ENCODE measurements at places on chromosomes 2 and 18. TPM values are rescaled to one million over a fixed set of nuclear protein-coding genes. Genes with fewer than 3 reads are reported as not detected.
A peak's percentile ranks its signal among the peaks of the same experiment; 100 is the strongest.

GRCh38 chr18:5879479-5879882 lies 15.8 kb downstream of the TMEM200C start:
- no peak for DNase-seq

- DNase-seq, result no peak
Observed at GRCh38 chr18:44887227-44887631, 206.5 kb downstream of the SETBP1 start.

DNA sequence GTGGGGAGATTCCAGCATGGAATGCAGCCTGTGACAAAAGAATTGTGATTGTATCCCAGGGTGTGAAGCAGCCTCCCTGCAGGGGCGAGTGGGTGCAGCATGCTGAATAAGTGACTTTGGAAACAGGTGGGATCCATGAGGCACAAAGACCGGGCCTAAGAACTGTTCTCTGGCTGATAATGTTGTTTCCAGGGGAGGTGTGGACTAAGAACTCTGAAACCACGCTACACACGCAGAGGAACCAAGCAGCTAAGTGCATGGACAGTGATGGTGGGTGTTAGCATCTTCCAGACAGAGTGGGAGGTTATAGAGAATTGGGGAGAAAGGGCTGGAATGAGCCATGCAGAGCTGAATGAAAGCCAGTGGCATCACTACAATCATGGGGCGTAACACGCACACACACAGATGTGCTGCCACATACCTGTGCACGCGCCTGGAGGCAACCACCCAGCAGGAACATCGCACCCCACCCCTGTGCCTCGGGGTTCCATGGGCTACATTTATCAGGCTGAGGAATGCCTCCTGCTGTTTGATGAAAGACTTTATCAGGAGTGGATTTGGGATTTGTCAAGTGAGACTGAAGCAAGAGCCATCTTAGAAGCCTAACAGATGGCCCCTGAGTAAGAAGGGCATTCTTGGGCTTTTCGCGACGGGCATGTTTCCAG lies 424.5 kb upstream of the SALL3 start:
- DNase-seq, result no peak

DNA sequence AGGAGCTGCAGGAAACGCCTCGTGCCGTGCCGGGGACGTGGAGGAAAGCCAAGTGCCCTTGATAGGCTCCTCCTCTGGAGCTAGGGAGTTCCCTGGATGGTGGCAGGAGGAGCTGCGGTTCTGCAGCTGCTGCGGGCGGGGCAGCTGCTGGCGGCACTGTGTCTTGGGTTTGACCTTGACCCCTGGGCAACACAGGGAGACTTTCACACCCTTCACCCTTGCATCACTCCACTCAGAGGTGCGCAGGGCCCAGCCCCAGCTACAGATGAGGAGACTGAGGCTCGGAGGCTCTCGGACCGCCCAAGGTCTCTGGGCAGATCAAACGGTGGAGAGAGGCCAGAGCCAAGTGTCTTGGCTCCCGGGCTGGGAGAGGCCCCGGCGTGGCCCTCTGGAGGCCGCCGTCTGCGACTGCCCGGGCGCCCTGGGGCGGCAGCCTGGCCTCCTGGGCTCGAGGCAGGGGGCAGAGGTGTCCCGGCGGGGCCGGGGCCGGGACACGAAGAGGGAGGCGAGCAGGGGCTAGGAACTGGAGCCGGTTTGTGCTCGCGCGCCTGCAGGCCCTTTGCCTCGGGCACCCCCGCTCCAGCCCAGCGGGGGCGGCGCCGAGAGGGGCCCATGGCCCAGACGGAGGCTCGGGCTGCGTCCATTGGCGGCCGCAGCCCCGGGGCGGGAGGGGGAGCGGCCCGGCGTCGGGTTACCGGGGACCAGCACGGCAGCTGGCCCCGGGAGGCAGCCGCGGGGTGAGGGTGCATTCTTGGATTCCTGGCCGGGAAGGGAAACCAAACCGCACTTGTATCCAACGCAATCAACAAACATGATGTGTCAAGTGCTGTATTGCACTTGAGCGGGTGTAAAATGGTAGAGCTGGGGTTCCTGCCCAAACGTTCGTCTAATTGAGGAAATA lies 129.6 kb upstream of the SLC1A4 start:
- peak; percentile 95 for DNase-seq

- no peak for DNase-seq
Observed at GRCh38 chr2:239291475-239292350, 109.1 kb downstream of the HDAC4 start.

DNA sequence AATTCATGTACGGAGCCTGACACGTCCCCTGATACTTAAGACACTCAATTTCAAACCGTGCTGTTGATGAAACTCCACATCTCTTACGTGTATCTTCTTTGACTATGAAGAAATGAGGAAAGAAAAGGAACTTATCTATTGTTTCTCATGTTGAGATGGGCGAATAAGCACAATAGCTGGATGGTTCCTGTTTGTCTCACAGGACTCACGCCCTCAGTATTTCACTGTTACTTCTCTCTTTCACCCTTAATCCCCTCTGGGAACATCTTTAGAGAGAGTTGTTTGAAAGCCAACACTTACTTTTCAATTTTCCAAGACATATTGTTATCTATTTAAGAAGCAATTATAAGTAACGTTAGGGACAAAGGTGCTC lies 99.8 kb downstream of the COPS8 start:
- DNase-seq, result no peak

DNA sequence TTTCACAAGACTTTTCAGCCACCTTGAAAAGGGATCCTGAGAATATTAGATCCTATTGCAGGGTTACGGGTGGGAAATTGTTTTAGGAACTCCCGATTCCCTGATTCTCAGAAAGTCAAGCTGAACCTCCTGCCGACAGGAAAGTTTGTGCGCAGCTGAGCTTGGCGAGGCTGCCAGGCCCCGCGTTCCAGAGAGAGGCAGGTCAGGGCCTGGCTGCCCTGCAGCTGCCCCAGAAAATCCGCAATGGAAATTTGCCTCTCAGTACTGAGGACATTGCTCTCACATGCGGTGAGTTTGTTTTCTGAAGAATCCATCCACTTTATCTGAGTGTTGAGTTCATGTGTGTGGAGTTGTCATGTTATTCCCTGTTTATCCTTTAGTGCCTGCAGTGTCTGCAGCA lies 144.2 kb downstream of the RTP5 start:
- DNase-seq, result no peak

DNA sequence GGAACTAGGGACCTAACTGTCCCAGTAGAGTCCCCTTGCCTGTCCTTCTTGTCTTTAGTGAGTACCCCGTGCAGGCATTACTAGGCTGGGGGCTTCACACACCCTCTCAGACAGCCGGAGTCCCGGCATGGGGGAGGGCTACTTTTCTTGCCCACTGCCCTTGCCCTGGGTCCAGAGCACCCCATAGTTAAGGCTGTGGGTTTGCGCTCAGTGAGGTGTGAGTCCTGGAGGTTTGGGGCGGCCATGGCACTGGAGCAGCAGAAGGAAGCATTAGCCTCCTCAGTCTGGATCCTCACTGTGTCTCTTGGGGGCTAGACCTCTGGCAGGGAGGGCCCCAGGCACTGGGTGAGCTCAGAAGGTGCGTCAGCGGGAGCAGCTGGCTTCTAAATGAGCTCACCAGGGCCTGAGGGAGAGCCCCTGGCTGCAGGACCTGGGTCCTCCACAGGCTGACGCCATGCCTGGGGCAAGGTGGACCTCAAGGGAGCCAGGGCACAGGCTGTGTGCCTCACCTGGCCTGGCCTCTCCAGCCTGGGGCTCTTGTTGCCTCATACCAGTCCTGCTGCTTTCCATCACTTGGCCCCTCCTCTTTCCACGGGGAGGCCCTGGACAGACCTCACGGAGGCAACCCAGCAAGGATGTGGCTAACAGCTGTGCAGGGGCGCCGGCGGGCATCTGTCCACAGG lies 27.4 kb downstream of the HS6ST1 start:
- peak; percentile 39 for DNase-seq

- no peak for DNase-seq
Observed at GRCh38 chr18:26515643-26516487, 32.5 kb downstream of the KCTD1 start.

- no peak for DNase-seq
Observed at GRCh38 chr2:68366083-68366560, 1.0 kb downstream of the PLEK start.

DNA sequence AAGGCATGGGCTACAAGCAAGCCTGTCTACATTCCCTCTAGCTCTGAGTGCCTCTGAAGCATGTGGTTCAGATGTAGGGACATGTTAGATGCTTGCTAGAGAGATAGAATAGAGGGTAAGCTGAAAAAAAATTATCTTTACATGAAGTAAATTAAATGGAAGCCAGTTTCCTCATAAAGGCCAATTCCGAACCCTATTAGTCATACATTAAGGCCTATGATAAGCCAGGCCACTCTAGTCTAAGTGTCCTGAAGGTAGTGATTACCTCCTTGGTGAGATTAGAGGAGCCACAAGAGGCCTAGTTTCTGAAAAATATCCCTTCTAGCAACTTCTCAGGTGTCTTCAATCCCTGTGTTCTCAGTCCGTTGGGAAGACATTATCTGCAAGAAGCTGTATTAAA lies 72.4 kb upstream of the NPAS2 start:
- DNase-seq, result no peak

- DNase-seq, result no peak
Observed at GRCh38 chr18:68314403-68314802, 400.5 kb downstream of the TMX3 start.

- DNase-seq, result no peak
Observed at GRCh38 chr2:43707255-43708015, 31.2 kb upstream of the C1GALT1C1L start.

- DNase-seq, result no peak
Observed at GRCh38 chr18:50662177-50662576, 102.3 kb downstream of the MAPK4 start.

DNA sequence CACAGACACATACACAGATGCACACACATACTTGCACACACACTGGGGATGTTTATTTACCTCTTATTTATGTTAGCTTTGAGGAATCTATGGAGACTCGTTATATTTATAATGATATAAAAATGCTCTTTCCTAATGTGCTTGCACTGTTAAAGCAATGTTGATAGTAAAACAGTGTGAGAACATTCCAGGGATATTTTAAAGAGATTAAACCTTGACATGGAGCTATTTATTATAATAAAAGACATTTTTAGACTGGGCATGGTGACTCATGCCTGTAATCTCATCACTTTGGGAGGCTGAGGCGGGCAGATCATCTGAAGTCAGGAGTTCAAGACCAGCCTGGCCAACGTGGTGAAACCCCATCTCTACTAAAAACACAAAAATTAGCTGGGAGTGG lies 557.3 kb upstream of the ZNF804A start:
- DNase-seq, result no peak

GRCh38 chr2:20491739-20492531 lies 45.1 kb downstream of the RHOB start:
- no peak for DNase-seq

DNA sequence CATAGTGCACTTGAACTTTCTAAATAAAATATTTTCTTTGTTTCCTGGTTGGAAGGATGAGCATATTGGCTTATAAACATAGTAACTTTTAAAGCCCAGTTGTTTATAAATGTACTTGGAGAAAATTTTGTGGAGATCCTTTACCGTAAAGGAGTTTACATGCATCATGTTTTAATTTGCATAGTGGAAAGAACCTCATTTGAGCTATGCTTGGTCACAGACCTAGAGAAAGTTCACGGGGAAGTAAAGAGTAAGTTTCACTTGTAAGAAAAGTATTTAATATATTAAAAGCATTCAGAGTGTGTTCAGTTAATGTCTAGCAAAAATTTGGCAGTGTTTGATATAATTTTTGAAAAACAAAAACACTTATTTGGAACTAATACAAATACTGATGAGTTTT lies 45.3 kb downstream of the PIKFYVE start:
- no peak for DNase-seq

DNA sequence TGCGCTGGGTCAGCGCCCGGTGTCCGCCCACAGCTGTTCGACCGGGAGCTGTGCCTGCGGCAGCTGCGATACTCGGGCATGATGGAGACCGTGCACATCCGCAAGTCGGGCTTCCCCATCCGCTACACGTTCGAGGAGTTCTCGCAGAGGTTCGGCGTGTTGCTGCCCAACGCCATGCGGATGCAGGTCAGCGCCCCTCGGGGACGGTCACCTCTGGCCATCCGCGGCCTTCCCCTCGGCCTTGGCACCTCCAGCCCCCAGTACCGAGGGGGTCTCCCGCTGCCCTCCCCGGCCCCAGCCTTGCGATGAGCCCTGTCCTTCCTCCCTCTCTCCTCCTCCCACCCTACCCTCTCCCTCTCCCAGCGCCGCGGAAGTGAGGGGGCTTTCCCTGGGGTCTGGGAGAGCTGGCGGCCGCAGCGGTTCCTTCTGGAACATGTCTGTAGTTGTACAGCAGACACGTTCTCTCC lies 53.2 kb upstream of the GPR17 start:
- no peak for DNase-seq

DNA sequence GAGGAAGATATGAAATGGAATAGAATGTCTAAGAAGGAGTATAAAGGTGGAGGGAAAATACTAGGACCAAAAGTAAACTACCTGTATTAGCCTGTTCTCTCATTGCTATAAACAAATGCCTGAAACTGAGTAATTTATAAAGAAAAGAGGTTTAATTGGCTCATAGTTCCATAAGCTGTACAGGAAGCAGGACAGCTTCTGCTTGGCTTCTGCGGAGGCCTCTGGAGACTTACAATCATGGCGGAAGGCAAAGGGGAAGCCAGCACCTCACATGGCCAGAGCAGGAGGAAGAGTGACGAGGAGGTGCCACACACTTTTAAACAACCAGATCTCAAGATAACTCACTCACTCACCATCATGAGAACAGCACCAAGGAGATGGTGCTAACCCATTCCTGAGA lies 32.9 kb upstream of the TMEM177 start:
- no peak for DNase-seq

- no peak for DNase-seq
Observed at GRCh38 chr2:11710210-11710609, 36.2 kb upstream of the LPIN1 start.

DNA sequence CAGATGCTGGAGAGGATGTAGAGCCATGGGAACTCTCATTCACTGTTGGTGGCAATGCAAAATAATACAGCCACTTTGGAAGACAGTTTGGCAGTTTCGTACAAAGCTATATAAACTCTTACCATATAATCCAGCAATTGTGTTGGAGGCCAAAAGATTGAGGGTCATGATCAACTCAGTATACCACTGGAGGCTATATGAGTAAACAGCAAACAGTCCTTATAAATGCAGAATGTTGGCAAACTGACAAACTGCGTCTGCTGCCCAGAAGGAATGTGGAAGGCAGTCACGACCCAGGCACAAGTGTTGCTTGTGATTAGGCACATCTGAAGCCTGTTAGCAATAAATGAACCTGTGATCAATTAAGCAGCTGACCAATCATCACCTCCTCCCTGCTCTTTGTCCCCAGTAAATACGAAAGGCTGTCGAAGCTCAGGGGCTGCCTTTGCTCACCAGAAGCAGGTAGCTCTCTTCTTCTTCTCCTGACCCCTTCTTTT lies 98.1 kb upstream of the SPOPL start:
- DNase-seq, result no peak

- DNase-seq, result no peak
Observed at GRCh38 chr2:37798315-37799005, 126.6 kb upstream of the RMDN2 start.

GRCh38 chr2:38966678-38967077 lies 77.0 kb downstream of the ARHGEF33 start:
- DNase-seq, result no peak

- no peak for DNase-seq
Observed at GRCh38 chr2:191049728-191050639, 36.0 kb upstream of the STAT1 start.

The TTC39C gene
- 13.2 TPM for total RNA-seq

The KLHL41 gene
- 1.1 TPM for total RNA-seq

The DSG2 gene
- 131 TPM for total RNA-seq

The SIGLEC15 gene
- total RNA-seq, result not detected

The SNED1 gene
- 14.1 TPM for total RNA-seq

The KRTCAP3 gene
- 93.4 TPM for total RNA-seq

The PUM2 gene
- total RNA-seq, result 93.5 TPM

The VWA3B gene
- 2.8 TPM for total RNA-seq

The CTLA4 gene
- total RNA-seq, result 0.51 TPM

The C2orf78 gene
- not detected for total RNA-seq

The AQP12A gene
- total RNA-seq, result 18.9 TPM

The CXCR4 gene
- total RNA-seq, result 12.6 TPM

The CFAP221 gene
- not detected for total RNA-seq
